ENCODE measurements at places on chromosomes 7 and 10.

GRCh38 chr10:13386021-13386420 is 37.9 kb upstream of the SEPHS1 start:
- DNase-seq = no peak

GRCh38 chr7:36884351-36884750 is 160.1 kb upstream of the AOAH start:
- no peak for DNase-seq

DNA sequence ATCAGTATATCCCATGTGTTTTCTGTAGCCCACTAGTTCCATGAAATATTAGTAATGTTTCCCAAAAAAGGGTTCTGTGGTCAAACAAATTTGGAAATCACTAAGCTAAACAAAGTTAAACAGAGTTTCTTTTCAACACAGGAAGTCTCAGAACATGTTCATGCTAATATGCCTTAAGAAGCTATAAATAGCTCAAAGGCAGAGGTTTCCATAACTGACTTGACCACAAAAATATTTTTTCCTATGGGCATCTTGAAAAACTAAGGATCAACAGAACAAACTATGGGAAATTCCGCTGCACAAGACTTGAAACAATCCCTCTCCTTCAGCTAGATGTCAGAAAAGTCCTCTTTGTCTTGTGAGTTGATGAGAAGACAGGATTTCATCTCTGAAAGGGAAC is 59.7 kb downstream of the SEM1 start:
- DNase-seq = no peak

- no peak for DNase-seq
Measured at GRCh38 chr10:44913350-44914081, 2.4 kb downstream of the TMEM72 start.

- DNase-seq = no peak
Measured at GRCh38 chr10:24851629-24852028, 100.8 kb downstream of the PRTFDC1 start.

- DNase-seq = no peak
Measured at GRCh38 chr10:27535317-27535716, 31.2 kb downstream of the RAB18 start.

GRCh38 chr7:149141893-149142292 is 5.4 kb upstream of the ZNF398 start:
- no peak for DNase-seq
